Muscle of back (tissue), 13 donors: ENCODE measurements at places on chromosomes 12 and 14. TPM values are rescaled to one million over a fixed set of nuclear protein-coding genes. Genes with fewer than 3 reads are reported as not detected.

TECPR2 gene
- 11.8 TPM for polyA plus RNA-seq

DAO gene
- polyA plus RNA-seq, result 0.15 TPM

PTGDR gene
- polyA plus RNA-seq, result 0.16 TPM

CHGA gene
- not detected for polyA plus RNA-seq

CD4 gene
- polyA plus RNA-seq, result 15.5 TPM

FAM90A1 gene
- 0.55 TPM for polyA plus RNA-seq

RPGRIP1 gene
- polyA plus RNA-seq, result 0.61 TPM

UBE2N gene
- 90.2 TPM for polyA plus RNA-seq

HRK gene
- 0.16 TPM for polyA plus RNA-seq

MYO1A gene
- polyA plus RNA-seq, result 0.43 TPM

KRT79 gene
- polyA plus RNA-seq, result not detected

PTCSC3 gene
- not detected for polyA plus RNA-seq

CLEC6A gene
- not detected for polyA plus RNA-seq

GLT8D2 gene
- polyA plus RNA-seq, result 92.0 TPM

SLC10A1 gene
- polyA plus RNA-seq, result not detected

ARHGAP9 gene
- polyA plus RNA-seq, result 3.5 TPM

WSCD2 gene
- polyA plus RNA-seq, result 1.4 TPM

TPH2 gene
- not detected for polyA plus RNA-seq

SLC39A5 gene
- polyA plus RNA-seq, result not detected

PPP2R3C gene
- 50.6 TPM for polyA plus RNA-seq

RIMBP2 gene
- 1.8 TPM for polyA plus RNA-seq

HPD gene
- polyA plus RNA-seq, result not detected

REM2 gene
- polyA plus RNA-seq, result 0.12 TPM

LPCAT3 gene
- 23.4 TPM for polyA plus RNA-seq

TMEM253 gene
- polyA plus RNA-seq, result 0.59 TPM

TAC3 gene
- polyA plus RNA-seq, result 0.75 TPM

PRKD1 gene
- polyA plus RNA-seq, result 26.7 TPM

SLC25A21 gene
- 1.5 TPM for polyA plus RNA-seq

IFNG-AS1 gene
- polyA plus RNA-seq, result 0.76 TPM

IL26 gene
- not detected for polyA plus RNA-seq

SUSD6 gene
- 18.0 TPM for polyA plus RNA-seq

LYZ gene
- 51.8 TPM for polyA plus RNA-seq

KRT3 gene
- not detected for polyA plus RNA-seq

FAM181A gene
- polyA plus RNA-seq, result not detected
